Stimulated activated CD8-positive, alpha-beta memory T cell treated with anti-CD3 and anti-CD28 coated beads, Interleukin-4, amount 100 ng/mL, for 4 hours (primary cell): ENCODE measurements at places on chromosomes 1 and 21.

DNA sequence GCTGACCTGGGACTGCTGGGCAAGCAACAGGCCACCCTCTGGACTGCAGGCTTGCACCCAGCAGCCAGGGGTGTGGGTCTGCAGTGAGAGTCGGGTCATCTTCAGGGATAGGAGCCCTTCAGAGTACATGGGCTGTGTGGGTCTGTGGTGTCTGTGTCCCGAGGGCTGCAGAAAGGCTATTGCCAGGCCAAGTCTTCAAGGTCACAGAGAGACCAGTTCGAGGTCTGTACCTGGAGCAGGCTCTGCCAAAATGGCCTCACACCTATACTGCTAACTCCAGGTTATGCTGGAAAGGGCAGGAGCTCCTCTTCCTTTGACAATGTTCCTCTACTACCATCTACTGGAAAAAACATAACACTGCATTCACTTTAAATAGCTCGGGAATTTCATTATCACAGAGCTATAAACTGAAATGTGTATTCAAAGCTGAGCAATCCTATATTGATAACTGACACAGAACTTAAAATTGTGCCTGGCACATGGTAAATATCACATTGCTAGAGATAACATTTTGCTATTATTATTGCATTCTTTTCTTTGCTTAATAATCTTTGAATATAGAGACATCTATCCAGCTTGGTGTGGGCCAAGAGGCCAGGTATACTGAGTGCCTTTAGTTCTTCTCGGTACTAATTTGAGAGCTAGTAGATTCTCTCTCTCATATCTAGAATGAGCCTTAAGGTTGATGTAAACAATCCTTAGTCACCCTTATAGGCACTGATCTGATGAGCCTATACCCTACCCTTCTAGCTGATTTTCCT lies 6.9 kb upstream of the DNAH14 start:
- DNase-seq, result no peak

DNA sequence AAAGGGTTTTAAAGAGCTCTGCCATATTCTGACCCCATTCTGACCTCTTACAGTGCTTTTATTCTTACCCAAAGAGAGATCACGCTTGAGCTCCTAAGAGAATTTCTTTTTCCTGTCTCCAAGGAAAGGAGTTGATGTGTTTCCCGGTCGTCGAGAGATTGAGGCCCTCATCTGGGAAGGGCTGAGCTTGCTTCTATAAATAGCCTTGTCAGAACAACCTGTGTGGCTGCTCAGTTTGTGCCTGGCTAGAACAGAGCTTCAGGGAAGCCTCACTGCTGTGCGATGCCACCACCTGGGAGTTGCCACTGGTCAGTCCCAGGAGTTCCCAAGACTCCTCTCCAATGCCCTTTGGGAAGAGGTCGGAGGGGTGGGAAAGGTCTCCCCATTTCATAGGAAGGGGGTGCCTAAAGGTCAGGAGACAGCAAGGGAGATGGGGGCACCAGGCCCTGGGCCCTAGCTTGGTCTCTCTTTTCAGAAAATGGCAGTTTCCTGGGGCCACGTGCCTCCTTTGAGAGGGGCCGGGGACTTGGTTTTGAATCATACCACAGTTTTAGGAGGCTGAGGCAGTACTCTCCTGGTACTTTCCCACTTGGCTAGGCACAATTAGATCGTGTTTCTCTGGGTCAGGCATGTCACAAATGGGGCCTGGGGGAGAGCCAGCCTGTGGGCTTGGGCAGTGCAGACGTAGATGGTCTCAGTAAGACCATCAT lies 52.1 kb downstream of the EIF2D start:
- no peak for DNase-seq

GRCh38 chr1:36567601-36568341 lies 85.1 kb upstream of the CSF3R start:
- DNase-seq, result no peak

DNA sequence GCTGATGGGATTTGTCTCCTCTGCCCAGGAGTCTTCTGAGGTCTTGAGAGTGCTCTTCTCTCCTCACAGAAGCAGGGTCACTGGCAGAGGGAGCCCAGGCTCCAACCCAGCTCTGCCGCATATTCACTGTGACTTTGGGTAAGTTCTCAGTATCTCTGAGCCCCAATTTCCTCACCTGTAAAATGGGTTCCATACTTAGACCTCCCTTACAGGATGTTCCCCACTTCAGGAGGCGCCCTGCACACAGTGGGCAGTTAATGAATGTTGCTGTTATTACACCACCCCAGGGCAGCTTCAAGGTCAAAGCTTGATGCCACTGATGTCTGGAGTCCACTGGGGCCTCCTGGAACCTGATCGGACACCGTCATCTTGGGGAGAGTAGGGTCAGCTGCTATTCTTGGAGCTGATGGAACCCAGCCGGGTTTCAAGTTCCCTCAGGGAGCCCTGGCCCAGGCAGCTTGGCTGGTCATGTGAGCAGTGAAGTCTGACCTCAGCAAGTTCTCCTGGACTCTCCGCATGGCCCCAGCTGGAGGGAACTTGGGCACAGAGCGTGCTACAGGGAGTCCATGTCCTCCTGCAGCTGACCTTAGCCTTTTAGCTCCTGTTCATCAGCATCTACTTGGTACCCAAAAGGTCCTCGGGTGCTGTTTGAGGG lies 21.8 kb downstream of the COA7 start:
- no peak for DNase-seq

DNA sequence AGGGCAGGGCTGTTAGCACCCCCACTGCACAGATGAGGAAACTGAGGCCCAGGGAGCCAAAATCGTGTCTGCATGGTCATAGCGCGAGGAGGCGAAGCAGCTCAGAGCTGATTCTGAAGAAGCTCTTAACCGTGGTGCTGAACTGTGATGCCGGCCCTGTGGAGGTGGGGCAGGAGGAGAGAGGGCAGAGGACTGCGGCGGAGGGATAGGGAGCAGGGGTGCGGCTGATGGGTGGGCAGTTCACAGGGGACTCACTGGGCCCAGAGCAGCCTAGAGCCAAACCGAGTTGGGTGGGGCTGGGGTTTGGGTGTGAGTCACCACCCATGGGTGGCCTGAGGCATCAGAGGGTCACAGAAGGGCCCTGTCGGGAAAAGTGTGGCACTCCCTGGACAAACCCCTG lies 74.7 kb downstream of the RAP1GAP start:
- no peak for DNase-seq

- DNase-seq, result no peak
Measured at GRCh38 chr21:29117372-29117955, 13.0 kb upstream of the MAP3K7CL start.

GRCh38 chr1:219581766-219582165 lies 31.1 kb downstream of the ZC3H11B start:
- DNase-seq, result no peak

- no peak for DNase-seq
Measured at GRCh38 chr1:117650840-117651568, 45.2 kb downstream of the TENT5C start.

- DNase-seq, result no peak
Measured at GRCh38 chr1:91130256-91130985, 108.6 kb upstream of the ZNF644 start.

- no peak for DNase-seq
Measured at GRCh38 chr1:56380531-56380930, 198.8 kb downstream of the PLPP3 start.

- no peak for DNase-seq
Measured at GRCh38 chr1:156099282-156099681, 15.2 kb upstream of the LMNA start.

DNA sequence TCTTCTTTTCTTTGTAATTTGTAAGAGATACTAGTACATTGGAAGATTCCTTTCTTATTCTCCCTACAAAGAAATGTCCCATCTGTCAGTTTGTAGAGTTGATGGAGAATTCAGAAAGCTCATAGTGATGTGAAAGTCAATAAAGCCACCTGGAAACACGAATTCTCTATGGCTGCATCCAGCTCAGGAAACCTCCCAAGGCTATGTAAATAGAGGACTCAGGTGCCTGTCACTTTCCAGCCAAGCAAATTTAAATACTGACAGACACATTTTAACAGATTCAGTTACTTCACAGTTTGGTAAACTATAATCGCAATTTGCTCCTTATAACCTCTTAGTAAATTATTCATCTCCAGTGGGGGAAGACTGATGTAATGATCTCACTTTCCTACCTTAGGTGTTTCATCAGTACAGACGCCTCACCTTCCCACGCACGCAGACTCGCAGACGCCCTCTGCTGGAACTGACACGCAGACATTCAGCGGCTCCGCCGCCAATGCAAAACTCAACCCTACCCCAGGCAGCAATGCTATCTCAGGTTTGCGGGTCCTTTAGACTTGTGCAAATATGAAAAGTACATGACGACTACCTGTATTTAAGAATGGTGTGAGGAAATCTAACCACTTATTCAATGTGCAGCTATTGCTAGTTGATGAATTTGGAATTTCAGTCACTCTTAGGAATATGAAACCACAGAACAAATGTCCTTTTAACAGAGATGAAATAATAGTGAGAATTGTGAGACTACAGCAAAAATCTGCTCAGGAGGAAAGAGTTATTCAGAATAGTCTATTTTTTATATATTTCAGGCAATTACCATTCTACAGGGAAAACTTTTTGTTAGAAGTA lies 60.6 kb downstream of the PTPRC start:
- peak; percentile 45 for DNase-seq

- DNase-seq, result no peak
Measured at GRCh38 chr21:25571726-25572121, 35.6 kb downstream of the MRPL39 start.

- no peak for DNase-seq
Measured at GRCh38 chr1:107942814-107943213, 22.2 kb downstream of the VAV3 start.

- DNase-seq, result no peak
Measured at GRCh38 chr1:19425646-19426239, 59.6 kb downstream of the CAPZB start.

GRCh38 chr1:215241451-215241850 lies 158.9 kb downstream of the KCNK2 start:
- no peak for DNase-seq

DNA sequence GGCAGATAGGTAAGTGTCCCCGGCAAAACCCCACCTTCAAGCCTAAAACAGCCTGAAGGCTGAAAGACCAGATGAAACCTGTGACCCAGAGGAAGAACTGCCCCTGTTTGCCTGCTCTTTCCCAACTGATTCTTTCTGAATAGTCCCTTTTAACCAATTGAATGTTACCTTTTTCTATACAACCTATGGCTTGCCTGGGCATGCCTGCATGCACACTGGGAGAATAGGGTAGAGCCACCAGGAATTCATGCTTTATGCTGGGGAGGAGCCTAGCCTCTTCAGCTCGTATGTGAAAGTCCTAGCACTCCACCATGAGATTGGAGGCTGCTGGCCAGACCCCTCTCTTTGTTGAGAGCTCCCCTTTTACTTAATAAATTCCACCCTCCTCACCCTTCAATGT lies 340.0 kb downstream of the PTBP2 start:
- no peak for DNase-seq

DNA sequence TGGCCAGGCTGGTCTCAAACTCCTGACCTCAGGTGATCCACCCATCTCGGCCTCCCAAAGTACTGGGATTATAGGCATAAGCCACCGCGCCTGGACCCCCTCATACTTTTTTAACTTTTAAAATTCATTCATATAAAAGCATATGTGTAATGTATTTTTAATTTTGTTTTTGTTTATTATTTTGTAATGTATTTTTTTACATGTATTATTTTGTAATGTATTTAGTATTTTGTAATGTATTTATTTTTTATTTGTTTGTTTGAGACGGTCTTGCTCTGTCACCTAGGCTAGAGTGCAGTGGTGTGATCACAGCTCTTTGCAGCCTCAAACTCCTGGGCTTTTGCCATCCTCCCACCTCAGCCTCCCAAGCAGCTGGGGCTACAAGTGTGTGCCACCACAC lies 12.0 kb upstream of the BRWD1 start:
- no peak for DNase-seq

DNA sequence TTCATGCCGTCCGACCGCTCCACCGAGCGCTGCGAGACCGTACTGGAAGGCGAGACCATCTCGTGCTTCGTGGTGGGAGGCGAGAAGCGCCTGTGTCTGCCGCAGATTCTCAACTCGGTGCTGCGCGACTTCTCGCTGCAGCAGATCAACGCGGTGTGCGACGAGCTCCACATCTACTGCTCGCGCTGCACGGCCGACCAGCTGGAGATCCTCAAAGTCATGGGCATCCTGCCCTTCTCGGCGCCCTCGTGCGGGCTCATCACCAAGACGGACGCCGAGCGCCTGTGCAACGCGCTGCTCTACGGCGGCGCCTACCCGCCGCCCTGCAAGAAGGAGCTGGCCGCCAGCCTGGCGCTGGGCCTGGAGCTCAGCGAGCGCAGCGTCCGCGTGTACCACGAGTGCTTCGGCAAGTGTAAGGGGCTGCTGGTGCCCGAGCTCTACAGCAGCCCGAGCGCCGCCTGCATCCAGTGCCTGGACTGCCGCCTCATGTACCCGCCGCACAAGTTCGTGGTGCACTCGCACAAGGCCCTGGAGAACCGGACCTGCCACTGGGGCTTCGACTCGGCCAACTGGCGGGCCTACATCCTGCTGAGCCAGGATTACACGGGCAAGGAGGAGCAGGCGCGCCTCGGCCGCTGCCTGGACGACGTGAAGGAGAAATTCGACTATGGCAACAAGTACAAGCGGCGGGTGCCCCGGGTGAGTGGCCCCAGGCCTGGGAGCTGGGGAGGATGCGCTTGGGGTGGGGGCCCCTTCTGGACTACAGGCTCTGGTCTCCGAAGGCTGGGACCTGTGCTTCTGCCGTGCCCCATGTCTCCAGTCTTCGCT lies 1.1 kb downstream of the SKI start:
- no peak for DNase-seq
